ENCODE measurements at places on chromosomes 16 and 17.
A peak's percentile ranks its signal among the peaks of the same experiment; 100 is the strongest.

DNA sequence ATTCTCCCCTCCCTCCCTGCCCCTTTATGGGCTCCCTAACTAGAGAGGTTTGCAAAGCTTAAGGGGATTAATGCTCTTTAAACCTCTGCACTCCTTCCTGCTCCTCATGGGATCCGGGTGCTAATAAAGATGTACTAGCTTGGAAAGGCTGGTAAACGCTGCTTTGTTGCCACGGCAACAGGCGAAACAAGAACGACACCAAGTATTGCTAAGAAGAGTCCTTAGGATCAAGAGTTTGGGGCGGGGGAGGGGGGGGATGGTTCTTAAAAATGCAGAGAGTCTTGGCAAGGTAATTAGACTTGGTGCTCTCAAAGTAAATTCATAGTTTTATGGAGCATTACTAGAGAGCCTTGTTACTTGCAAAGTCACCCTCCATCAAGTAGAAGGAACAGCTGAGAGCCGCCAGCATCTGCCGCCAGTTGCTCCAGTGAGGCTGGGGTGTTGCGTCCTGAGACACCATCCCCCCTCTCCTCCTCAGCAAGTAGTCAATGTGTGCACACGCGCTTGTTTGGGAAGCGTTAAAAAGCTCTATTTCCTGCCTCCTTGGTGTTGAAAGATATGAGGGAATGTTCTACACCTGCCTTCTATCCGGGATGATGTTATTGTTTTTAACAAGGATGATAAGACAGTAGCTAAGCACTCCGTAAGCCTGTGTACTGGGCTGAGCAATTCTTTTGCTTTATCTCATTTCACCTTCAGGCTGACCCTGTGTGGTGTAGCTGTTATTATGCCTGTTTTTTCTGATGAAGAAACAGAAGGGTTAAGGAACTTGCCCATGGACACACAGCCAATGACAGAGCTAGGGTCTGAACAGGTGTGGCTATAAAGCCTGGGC, 190.9 kb downstream of the CCDC182 start:
- peak; percentile 90 for DNase-seq

DNA sequence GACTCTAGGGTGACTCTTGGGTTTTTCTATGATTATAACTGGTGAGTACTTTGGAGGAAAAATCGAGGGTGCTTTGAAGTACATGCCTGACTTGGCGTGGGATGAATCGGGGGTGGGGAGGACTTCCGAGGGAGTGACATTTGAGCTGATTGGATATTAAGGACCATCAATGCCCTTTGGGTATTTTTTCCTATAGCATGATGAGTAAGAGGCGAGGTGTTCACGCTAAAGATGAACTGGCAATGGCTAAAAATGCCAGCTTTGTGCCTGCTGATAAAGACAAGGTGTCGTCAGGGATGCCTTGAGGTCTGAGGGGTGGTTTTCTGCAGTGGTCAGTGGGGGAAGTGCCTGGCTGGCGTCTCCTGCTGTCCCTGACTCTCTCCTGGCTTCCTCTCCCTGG, 25.3 kb downstream of the USP43 start:
- DNase-seq = no peak

GRCh38 chr17:43614561-43614960, 47.2 kb downstream of the MEOX1 start:
- no peak for DNase-seq

GRCh38 chr16:86211800-86212199, 298.5 kb upstream of the FOXF1 start:
- no peak for DNase-seq

DNA sequence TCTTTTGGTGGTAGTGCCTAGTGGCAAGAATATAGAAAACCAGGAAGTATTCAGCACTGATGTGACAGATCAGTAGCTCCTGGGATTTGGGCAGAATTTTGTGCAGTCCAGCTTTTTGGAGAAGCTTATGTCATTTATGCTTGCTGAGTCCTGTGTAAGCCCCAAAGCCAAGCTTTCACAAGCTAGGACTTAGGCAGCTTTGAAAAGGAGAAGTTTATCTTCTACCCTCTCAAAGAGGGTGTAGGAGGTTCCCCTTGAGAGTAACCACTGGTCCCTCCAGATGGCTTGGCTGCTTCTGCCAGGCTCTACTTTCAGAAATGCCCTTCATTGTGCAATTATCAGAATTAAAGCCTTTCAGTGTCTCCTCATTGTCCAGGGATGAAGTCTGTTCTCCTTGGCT, 78.8 kb downstream of the CES1 start:
- DNase-seq = no peak

GRCh38 chr16:6165330-6165979, 1067.9 kb upstream of the EEF2KMT start:
- DNase-seq = no peak

- no peak for DNase-seq
Observed at GRCh38 chr17:50423553-50424159, 2.4 kb upstream of the ACSF2 start.

DNA sequence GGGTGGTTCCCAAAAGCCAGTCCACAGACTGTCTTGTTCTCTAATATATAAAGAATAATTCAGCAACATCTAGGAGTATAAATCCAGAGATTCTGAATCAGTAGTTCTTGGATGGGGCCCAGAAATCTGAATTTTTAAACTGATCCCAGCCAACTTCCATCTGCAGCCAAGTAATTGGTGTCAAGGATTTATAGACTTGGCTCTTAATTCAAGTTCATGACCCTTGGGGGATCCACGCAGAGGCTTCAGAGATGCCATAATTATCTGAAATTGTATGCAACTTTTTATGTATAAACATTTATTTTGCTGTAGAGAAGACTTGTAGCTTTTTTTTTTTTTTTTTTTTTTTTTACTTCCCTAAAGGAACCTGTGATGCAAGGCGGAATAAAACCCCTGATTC, 60.6 kb downstream of the HLF start:
- DNase-seq = peak; percentile 85

GRCh38 chr17:38919316-38920078, 5.9 kb upstream of the LASP1NB start:
- no peak for DNase-seq

- no peak for DNase-seq
Observed at GRCh38 chr16:85354686-85355514, 242.6 kb upstream of the CIBAR2 start.

GRCh38 chr17:14750866-14751265, 450.0 kb downstream of the HS3ST3B1 start:
- no peak for DNase-seq

- no peak for DNase-seq
Observed at GRCh38 chr17:14058051-14058450, 11.3 kb upstream of the COX10 start.

DNA sequence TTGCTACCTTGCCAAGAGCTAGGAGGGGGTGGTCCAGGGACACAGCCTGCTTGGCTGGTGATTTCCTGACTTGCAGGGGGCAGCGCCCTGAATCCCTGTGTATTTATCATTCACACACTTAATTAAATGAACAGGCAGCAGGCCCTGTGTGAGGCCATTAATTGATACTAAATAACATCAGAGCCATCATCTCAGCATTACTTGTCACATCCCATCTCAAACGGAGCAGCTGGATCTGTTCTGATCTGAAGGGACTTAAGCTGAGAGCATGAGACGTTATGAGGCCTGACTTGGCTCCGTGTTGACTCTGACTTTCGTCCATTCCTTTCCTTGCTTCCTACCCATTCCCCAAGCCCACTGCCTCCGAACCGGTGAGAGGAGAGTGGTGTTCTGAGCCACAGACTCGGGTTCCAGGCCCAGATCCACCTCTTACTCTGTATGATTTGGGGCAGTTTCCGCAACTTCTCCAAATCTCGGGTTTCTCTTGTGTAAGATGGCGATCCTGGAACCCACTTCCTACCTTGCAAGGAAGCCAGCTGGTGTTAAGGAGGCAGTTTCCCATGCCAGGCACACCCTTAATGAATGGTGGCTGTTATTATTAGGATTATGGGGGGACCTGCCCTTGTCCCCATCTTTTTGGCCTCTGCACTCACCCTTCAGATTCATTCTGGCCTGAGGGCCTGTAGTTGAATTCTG, 33.8 kb downstream of the CACNA1G start:
- peak; percentile 34 for DNase-seq

DNA sequence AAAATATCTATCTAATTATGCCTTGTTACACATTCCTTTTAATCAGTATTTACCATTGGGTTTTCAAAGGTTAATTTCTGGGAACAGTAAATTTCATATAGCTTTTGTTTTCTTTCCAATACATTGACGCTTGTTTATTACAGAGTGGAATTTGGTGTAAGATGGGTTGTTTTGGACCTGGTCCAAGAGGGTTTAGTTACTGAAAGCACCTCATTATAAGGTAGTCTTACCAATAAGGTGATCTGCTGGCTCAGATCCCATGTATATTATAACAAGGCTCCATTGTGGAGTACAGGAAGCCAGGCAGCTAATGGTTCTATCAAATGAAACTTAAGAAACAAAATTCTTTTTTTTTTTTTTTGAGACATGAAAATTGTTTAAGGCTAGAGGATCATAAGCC, 87.3 kb upstream of the NACA2 start:
- DNase-seq = no peak

GRCh38 chr16:56776562-56776961, 46.6 kb downstream of the NUP93 start:
- DNase-seq = peak; percentile 49

GRCh38 chr16:75841517-75841916, 115.2 kb upstream of the CPHXL start:
- DNase-seq = no peak

DNA sequence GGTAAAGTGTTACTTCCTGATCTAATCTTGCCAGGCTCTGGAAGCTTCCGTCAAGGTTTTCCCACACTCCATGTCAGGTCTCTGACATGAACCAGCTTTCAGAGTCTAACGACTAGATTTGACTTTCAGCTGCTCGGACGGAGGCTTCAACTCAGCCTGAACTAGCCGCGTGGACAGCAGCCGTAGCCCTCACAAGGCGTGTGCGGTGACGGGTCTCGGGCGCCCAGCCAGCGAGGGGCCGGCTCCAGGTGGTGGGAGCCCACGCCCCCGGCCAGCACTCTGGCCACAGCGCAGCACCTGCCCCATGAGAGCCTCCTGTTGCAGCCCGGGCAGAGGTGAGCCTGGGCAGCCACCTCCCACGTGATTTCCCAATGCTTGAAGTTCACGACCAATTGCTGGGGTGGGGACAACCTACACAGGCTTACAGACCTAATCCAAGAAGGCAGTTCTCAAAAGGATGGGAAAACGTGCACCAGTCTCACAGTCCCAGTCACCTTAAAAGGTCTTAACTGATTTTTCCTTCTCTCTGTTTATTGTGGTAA, 45.5 kb downstream of the TBC1D16 start:
- no peak for DNase-seq

- DNase-seq = no peak
Observed at GRCh38 chr16:2751577-2752034, 832 bp upstream of the SRRM2 start.

GRCh38 chr16:57096793-57097192, 4.4 kb downstream of the CPNE2 start:
- no peak for DNase-seq

DNA sequence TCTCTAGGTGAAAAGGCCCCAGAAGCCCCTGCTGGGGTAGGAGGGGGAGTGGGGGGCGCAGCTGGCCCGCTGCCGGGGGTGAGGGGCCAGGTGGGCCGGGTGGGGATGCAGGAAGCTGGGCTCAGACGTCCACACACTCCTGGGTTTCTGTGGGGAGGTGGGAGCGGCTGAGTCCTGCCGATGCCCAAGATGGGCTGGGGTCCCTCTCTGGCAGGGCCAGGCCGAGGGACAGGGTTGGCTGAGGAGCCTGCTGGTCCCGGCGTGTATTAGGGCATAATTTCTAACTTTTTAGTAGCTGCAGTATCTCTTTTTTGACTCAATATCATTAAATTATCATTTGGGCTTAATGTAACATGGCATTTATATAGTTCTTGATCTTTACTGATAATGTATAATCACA, 121.4 kb upstream of the CORO6 start:
- no peak for DNase-seq

DNA sequence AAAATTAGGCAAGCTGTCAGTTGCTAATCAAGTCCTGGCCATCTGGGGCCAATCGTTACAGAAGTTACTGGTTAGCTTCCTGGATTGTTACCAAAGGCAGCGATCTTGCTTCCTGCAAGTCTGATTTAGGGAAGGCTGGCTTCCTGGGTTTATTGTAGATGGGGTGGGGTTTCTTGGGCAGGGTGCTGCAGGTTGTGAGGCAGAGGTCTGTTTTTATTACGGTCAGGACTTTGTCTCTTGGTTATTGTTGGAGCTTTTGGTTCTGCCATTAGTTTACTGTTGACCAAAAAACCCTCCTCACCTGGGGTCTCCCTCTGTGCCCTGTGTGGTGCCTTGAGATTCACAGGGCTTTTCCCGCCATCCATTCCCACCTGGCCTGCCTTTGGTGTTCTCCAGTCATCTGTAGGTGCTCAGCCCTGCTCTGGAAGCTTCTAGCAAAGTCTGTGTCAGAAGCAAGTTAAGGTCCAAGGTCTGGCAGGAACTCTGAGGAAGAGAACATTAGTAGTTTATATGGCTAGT, 36.9 kb downstream of the SLC47A1 start:
- no peak for DNase-seq

DNA sequence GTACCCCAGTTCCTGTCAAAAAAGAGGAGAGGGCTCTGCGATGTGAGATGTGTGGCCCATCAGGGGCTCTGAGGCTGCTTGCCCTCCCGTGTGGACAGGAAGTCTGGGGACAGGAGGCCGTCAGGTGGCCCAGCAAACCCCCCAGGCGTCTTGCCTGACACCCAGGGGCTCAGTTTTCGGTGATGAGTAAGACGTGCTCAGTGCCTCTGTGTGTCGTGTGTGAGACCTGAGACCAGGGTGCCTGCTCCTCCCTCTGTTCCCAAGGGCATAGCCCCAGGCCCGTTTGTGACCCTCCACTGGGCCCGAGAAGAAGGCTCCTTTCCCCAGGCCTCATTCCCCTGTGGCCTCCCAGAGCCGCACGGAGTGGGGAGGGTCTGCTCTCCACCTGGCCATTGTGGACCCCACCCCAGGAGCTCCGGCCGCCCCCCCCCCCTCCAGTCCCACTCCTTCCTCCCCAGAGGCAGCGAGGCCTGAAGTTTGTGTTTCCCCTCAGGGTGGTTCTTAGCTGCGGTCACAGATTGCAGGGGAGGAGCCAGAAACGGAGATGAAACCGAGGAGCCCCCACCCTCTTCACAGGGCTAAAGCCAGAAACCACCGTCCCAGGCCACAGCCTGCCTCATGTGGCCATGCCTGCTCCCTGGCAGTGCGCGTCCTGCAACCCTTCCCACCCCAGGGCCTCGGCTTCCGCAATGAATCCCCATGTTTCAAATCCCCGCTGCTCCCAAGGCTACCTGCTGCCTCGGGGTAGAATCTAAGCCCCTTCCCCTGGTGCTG, 4.9 kb upstream of the ACTG1 start:
- no peak for DNase-seq
